Activated CD4-positive, alpha-beta T cell treated with anti-CD3 and anti-CD28 coated beads, Interleukin-2, amount 10 ng/mL, durations not matched to agents 7 days and 5 days (primary cell): ENCODE measurements at places on chromosomes 7 and 10. TPM values are rescaled to one million over a fixed set of nuclear protein-coding genes. Genes with fewer than 3 reads are reported as not detected.

- no peak for DNase-seq
Observed at GRCh38 chr10:79155301-79156081, 86.7 kb downstream of the ZMIZ1 start.

DNA sequence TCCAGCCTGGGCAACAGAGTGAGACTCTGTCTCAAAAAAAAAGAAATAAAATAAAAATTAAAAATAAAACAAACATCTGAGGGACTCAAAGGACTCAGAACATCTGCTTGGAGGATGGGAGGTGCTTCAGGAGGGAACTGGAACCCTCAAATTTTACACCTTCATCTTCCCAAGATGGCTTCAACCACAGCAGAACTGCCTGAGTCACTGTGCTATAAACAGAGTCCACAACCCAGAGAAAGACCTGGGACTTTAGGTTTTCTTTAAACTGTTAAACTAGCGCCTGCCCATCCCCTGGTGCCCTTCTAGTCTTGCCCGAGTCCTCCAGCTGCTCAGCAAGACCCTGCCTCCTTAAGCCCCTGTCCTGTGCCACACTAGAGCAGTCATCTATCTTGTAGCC is 40.8 kb downstream of the RGS10 start:
- DNase-seq: no peak

RADIL gene
- 0.84 TPM for total RNA-seq

DNA sequence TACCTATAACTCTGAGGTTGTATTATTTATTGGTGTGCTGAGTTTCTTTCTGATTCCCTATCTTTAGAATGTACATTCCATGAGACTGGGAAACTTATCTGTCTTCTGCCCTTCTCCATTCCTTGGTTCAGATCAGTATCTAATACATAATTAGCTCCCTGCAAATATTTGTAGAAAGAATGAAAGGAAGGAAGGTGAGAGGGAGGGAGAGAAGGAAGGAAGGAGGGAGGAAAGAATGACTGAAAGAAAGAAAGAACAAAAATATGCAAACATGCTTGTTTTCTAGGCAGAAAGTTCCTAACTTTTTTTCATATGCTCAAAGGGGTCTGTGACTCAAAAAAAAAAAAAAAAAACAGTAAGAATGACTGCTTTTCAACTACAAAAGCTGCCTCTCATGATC is 3.9 kb upstream of the USP6NL start:
- DNase-seq: no peak

TET1 gene
- 3.0 TPM for total RNA-seq

IQUB gene
- not detected for total RNA-seq

- no peak for DNase-seq
Observed at GRCh38 chr7:31102973-31103850, 51.1 kb downstream of the ADCYAP1R1 start.

GRCh38 chr10:62594093-62594520 is 210.4 kb upstream of the ADO start:
- peak; percentile 53 for DNase-seq

DNA sequence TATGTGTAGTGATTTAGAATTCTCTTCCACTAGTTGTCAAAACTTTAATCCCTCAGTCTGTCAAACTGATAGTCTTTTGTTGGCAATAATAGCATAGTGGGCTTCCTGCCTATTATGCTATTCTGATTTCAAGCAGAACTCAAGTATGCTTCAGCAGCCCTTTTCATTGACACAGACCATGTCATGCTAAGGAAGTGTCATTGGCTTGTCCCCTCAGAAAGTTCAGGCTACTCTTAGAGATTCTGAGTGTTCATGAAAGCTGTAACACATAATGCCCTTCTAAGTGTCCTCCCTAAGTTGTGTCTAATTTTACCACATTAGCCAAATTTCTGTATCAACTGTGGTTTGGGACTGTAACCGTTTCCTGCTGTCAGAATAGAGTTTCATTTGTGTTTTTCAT is 198.7 kb downstream of the THSD7A start:
- no peak for DNase-seq

DNA sequence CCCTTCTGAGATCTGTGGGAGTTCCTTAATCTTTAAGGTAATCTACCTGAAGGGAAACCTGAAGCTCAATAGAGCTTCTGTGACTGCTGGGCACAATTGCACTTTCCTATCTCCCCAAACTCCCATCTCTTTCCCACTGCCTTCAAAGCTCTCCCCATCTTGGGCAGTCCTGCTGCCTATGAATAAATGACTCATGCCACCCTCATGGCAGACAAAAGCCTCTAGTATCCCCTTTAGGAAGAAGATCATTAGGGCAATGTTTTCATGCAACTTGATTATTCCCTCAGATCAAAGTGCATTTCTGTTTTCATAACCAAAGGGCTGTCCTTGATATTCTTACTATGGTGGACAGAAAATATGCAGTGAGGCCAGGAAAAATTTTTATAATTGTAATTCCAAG is 704.9 kb upstream of the LRRN3 start:
- DNase-seq: no peak

- no peak for DNase-seq
Observed at GRCh38 chr7:36673703-36674102, 50.6 kb downstream of the AOAH start.

GRCh38 chr7:69104023-69104422 is 494.3 kb upstream of the AUTS2 start:
- DNase-seq: no peak

ORC5 gene
- 20.6 TPM for total RNA-seq

DNA sequence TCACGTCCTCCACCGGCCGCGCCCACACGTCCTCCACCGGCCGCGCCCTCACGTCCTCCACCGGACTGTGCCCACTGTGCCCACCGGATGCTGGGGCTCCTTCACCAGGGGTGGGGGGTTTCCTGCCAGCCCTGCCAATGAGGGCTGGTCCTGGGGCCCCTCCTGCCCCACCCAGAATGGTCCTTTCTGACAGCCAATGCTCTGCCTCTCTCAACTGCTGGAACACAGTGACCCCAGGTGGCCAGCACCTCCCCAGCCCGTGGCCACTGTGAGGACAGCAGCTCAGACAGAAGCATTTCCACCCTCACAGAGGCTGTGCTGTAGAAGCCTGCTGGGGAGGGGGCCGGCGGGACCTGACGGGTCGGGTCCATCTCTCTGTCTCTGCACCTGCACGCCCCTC is 90.1 kb upstream of the DNAAF5 start:
- DNase-seq: peak; percentile 26

DNA sequence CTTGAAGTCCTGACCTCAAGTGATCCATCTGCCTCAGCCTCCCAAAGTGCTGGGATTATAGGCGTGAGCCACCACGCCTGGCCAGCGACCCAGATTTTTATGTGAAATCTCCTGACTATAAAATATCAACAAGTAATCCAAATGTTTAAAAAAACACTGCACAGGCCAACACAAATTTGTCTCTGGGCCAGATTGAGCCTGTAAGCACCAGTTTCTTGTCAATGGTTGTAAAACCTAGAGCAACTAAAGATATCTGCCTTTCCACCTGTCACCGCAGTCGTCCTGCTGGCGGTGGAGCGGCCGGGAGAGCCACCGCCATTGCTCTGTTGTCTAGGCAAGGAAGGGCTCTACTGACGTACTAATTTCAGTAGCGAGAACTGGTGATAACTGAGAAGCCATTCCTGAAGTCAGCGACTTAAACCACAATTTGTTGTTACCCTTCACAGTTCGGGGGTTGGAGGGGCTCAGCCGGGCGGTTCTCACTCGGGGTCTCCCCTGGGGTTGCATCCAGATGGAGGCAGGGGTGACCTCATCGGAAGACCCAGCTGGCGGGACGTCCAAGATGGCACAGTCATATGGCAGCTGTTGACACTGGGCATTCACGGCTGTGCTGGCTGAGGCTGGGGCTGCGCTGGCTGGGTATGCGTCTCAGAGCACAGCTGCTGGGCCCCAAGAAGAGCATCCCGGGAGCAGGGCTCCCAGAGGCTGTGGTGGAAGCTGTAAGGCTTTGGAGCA is 55.2 kb upstream of the PDGFA start:
- no peak for DNase-seq

MSS51 gene
- 3.4 TPM for total RNA-seq

GRCh38 chr10:88598055-88598454 is 11.5 kb downstream of the LIPJ start:
- no peak for DNase-seq

- DNase-seq: no peak
Observed at GRCh38 chr7:2307690-2308107, 6.5 kb downstream of the SNX8 start.

DNA sequence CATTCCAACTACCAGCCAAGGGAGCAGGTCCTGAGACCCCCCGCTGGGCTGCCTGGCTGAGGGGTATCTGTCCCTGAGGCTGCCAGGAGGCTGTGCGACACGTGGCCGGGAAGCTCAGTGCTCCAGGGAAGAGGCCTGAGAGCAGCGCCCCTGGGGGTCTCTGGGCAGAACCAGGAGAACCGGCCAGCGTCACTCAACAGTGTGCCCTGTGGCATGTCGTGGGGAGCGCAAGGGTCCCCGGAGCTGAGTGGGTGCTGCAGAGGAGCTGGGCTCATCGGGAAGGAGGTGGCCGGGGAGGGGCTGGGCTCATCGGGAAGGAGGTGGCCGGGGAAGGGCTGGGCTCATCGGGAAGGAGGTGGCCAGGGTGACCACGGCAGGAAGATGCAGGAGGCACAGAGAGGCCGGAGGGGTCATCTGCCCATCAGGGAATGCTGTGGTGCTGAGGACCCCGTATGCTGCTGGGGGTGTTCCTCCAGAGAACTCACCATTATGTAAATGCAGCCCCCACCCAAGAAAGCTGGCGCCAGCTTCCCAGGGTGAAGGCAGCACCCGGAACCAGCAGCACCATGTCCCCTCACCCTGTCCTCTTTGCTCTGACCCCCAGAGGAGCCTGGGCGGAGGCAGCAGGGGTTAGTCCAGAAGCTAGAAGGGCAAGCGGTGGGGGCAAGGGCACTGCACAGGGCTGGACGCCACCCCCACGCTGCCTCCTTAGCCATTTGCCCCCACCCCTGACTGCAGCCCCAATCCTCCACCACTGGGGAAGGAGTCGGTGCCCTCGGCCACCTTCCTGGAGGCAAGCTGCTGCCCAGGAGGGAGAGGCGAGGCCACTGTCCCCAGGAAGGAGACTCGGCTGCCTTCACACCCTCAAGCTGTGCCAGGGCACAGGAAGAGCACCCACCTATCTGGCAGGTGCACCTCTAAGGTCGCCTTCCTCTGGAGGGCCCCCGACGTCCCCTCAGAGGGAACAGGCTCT is 33.3 kb downstream of the CALML3 start:
- no peak for DNase-seq

NACAD gene
- not detected for total RNA-seq

- DNase-seq: peak; percentile 65
Observed at GRCh38 chr10:110535958-110536891, 31.3 kb upstream of the SMC3 start.

- no peak for DNase-seq
Observed at GRCh38 chr10:79191951-79192676, 123.3 kb downstream of the ZMIZ1 start.
